D721Med (cell line): ENCODE measurements at places on chromosomes 1 and 21.

- DNase-seq: no peak
Observed at GRCh38 chr21:30227633-30228404, 11.9 kb upstream of the CLDN8 start.

DNA sequence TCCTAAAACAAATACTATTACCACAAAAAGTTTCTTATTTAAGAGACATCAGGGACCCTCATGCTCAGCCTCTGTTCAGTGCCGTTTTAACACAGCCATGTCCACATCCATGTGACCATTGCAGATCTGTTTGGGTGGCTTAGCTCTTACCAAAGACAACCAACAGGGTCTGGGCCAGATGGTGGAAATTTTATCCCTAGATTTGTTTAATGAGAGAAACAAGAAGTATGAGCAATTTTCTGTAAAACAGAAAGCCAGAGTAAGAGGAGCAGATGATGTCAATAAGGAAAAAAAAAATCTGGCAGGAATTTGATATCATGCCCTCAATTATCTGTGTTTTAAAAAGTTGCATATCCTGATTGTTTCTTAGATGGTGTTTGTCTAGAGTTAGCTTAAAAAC is 299.9 kb downstream of the TM2D1 start:
- no peak for DNase-seq

DNA sequence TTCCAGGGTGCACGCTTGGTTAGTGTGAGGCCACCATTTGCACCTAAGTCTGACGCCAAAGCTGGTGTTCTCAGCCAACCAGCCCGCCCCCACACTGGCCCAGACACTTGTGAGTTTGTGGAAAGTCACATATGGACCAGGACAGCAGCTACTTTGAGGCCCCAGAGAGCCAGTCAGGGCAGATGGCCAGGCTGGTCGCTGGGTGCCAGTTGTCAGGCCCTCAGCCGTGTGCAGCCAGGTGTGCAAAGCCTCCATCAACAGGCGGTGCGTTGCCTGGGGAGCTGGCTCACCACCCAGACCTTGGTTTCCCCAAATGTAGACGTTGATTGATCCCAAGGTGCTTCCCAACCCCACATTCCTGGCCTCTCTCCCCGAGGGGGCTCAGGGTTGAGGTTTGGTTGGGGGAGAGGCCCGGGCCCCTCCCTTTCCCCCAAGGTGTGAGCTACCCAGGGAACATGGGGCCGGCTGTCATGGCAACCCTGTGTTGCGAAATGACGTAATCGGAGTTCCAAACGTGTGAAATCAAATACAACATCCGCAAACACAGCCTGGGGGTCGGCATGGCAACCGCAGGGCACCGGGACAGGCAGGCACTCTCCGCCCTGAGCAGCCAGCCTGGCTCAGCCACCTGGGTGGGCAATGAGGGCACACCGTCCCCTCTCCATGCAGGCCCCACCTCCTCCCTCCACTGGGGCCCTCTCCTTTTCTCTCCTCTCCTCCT is 42.2 kb upstream of the WNT4 start:
- no peak for DNase-seq

DNA sequence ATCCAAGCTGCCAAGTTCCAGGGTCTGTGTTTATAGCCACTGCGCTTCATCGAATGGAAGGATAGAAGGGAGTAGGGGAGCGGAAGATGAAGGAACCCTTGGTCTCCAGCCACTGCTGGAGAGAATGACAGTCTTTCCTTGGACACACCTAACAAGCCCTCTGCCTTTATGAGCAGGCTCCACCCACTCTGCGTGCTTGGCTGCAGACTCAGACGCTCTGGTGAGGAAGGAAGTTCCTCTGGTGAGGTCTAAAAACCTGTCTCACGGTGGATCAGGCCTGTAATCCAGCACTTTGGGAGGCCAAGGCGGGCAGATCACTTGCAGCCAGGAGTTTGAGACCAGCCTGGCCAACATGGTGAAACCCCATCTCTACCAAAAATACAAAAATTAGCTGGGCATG is 55.4 kb downstream of the MATN1 start:
- DNase-seq: no peak

GRCh38 chr1:180970333-180971079 is 52.2 kb downstream of the STX6 start:
- no peak for DNase-seq

DNA sequence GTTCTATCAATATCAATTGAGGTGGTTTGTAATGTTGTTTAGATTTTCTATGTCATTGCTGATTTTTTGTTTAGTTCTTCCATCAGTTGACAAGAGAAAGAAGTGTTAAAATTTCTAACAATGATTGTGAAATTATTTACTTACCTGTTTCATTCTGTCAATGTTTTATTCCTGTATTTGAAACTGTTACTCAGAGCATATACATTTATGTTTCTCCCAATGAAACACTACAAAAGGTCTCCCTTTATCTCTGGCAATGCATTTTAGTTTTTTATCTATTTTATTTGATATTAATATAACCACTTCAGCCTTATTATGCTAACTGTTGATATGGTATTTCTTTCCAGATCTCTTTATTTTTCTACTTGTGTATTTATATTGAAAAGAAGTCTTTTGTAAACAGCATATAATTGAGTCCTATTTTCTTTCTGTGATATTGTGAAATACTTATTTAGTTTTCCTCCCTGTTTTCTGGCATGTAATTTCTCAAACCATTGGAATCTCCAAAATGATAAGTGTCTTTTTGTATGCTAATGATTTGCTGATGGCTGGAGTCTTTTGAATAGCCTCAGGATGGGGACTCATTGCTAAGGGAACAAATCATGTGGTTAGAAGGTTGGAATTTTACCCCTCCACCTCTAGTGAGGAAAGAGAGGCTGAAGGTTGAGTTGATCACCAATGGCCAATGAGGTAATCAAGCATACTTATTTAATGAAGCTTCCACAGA is 122.0 kb downstream of the ADSS2 start:
- DNase-seq: no peak

DNA sequence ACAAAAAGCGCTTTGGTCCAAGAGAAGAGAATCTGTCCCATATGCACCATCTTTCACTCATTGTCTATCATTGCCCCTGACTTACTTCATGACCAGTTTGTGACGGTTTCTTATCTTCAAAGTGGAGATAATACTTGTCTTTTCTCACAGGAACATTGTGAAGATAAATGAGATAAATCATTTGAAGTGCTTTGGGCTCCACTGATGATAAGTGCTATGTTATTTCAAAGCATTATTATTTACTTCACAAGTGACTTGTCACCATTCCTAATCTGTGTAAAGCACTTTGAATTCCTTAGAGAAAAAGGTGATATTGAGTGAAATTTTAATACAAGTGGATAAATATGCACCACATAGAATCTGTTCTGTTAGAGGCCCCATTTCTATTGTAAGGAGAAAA is 731.6 kb upstream of the PTBP2 start:
- no peak for DNase-seq
